Activated CD4-positive, alpha-beta T cell treated with anti-CD3 and anti-CD28 coated beads, Interleukin-2, amount 10 ng/mL, durations not matched to agents 7 days and 5 days (primary cell): ENCODE measurements at places on chromosomes 1 and 21. TPM values are rescaled to one million over a fixed set of nuclear protein-coding genes. Genes with fewer than 3 reads are reported as not detected.

DNA sequence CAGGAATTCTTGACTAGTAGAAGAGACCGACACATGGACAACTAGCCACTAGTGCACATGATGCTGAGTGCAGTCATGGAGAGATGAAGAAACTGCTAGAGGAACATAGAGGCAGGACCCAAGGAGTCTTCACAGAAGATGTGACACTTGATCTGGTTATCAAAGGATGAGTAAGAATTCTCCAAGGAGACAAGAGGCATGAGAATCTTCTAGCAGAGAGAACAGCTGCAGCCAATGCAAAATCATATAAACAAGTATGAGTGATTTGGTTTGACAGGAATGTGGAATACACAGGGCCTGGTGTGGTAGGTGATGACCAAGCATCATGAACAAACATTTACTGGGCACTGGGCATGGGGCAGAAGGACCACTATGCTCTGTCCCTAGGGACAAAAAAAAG lies 140.9 kb upstream of the CTTNBP2NL start:
- DNase-seq, result no peak

- no peak for DNase-seq
These were observed 21.5 kb downstream of the GNG12 start for GRCh38 chr1:67811781-67812180.

- no peak for DNase-seq
These were observed 380 bp upstream of the FBXO28 start for GRCh38 chr1:224113545-224113917.

DNA sequence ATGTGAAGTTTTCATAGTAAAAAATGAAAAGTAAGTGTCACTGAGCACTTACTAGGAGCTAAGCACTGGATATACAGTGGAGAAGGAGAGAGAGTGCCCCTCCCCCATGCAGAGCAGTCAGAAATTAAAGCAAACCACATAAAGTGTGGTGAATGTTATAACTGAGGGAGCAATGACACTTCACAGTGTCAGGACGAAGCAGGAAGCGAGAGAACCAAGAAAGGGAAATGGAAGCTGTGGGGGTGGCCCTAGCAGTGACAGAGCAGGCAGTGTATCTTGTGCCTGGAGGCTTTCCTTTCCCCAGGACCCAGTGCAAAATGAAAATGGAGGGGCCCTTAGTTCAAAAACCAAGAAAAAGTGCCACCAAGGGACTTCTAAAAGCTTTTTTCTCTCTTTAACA lies 21.5 kb upstream of the RCAN3 start:
- peak; percentile 76 for DNase-seq

- no peak for DNase-seq
These were observed 54.1 kb downstream of the DNAJC6 start for GRCh38 chr1:65363484-65363883.

The FMO5 gene
- total RNA-seq, result 0.72 TPM

The S100A7 gene
- not detected for total RNA-seq

The CLCA4 gene
- total RNA-seq, result not detected

The CFHR5 gene
- not detected for total RNA-seq
